Foreskin keratinocyte (primary cell): ENCODE measurements at places on chromosomes 5 and 9.

DNA sequence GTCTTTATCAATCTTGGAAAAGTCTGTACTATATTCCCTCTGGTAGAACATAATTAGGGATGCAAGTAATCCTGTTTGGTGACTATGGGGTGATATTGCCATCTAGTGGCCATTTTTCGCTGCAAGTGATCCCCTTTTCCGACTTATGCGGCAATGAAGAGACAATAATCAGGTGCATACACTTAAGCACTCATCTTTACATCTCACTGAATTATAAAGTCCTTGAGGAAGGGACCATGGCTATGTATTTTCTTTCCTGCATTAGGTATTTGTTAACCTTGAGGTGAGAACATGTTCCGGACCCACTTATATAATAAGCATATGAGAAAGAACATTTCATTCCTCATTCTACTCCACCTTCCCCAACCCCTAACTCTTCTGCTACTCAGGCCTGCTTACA lies 19.6 kb upstream of the LIX1 start:
- peak; percentile 58 for DNase-seq

GRCh38 chr9:16385590-16385989 lies 484.9 kb downstream of the BNC2 start:
- DNase-seq, result peak; percentile 69

GRCh38 chr9:114688909-114689610 lies 7.1 kb upstream of the TEX48 start:
- no peak for DNase-seq

DNA sequence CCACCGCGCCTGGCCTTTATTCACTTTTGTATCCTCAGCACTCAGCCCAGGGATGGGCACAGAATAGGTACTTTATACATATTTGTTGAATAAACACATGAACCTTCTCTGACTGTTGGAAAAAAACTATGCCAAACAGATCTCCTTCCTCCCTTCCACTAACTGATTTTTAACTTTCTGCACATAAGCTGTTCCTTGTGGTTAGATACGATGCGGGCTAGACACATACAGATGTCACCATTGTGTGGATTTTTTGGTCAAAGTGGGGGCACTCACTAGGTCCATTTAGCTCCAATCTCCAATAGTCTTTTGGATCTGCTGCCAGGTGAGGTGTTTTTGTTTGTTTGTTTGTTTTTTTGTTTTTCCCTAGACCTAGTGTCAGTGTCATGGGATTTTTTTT lies 5.1 kb downstream of the TEX48 start:
- DNase-seq, result no peak

DNA sequence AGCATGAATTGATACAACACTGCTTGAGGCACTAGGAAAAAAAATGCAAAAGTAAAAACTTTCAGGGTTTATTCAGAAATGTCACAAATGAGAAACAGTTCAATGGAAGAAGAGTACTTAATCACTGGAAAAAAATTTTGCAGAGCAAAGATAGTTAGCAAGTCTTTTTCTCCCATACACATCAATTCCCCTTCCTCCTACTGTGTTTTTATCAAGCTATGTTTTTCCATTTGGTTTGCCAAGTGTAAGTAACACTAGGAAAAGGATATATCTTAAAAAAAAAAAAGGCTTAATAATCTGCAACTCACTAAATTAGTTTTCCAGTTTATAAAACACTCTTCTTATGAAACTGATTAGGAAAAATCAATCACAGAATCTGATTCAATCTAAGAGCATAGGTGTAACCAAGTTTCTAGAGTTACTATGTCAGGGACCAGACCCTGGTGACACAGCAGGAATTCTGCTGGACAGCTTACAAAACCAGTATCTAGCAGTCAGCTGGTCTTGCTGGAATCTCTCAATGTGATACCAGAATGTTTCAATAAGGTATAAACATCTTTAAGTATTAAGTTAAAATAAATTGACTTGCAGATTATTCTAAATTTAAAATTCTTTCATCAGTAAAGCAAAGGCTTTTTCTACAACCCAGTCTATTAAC lies 34.7 kb downstream of the RNF145 start:
- no peak for DNase-seq

DNA sequence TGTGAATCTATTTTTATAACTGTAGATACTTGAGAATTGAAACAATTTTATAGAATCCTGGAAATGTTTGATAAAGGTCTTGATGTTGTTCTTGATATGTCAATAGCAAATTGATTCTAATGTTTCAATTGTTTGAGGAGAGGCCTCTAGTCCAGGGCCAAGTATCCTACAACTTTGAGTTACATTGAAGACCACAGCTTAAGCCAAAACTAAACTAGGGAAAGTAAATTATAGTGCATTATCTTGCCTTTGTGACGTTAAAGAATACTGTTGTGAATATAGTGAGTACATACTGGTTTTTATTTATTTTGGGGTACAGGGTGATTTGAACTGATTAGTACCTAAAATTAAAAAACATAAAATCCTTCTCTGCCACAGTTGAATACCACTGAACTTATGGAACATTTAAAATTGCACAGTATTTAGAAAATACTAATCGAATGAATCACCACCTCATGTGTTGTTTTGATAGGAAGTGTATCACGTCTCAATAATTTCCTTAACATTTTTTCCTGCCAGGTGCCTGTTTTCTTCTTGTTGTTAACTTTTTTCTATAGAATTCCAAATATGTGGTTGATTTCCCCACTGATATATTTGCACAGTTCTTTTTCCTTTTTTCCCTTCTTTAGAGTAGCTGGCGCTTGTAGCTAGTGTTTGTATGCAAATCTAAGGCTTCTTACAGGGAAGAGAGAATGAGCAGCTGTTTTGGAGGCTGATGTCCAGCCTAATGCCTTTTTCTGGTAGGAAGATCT lies 12.5 kb downstream of the ARHGEF28 start:
- peak; percentile 88 for DNase-seq
